GDM1 (cell line): ENCODE measurements at places on chromosomes 4 and X.
A peak's percentile ranks its signal among the peaks of the same experiment; 100 is the strongest.

- peak; percentile 9 for DNase-seq
Measured at GRCh38 chr4:183099537-183100297, 660 bp downstream of the WWC2 start.

DNA sequence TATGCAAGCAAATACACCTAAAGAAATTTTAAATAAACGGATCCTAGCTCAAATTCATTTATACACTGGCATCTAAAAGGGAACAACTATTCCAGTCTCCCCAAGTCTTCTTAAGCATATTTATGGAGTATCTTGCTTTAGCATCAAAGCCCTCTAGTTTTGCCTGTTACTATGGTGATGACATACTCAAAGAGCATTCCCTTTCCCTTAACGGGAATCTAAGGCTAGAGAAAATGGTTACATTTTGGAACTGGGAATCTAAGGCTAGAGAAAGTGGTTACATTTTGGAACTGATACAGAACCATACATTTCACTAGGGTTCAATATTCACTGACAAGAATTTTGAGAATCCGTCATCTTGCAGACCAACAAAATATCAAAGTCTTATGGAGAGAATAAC lies 271.2 kb downstream of the CHIC1 start:
- DNase-seq = no peak

DNA sequence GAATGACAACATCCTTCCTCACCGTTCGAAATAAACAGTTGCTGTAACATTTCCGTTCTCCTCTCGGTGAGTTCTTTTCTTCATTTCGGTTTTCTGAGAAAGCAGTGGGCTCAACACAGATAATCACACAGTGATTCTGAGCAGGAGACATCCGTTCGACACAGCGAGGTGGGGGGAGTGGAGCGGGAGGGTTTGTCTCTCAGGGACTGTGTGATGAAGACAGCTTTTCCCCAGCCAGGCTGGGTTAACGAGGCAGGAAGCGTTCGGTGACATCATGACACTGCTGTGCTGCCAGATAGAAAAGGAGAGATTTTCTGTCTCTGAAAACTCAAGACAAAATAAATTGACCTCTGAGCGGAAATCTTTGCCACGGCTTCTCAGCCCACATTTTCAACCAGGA lies 119.3 kb downstream of the CRLF2 start:
- DNase-seq = no peak

GRCh38 chr4:184955636-184956035 lies 62.7 kb upstream of the HELT start:
- DNase-seq = no peak

GRCh38 chr4:63348735-63349673 lies 1060.2 kb downstream of the TECRL start:
- no peak for DNase-seq

- no peak for DNase-seq
Measured at GRCh38 chrX:142977128-142977914, 48.4 kb upstream of the SPANXN4 start.

DNA sequence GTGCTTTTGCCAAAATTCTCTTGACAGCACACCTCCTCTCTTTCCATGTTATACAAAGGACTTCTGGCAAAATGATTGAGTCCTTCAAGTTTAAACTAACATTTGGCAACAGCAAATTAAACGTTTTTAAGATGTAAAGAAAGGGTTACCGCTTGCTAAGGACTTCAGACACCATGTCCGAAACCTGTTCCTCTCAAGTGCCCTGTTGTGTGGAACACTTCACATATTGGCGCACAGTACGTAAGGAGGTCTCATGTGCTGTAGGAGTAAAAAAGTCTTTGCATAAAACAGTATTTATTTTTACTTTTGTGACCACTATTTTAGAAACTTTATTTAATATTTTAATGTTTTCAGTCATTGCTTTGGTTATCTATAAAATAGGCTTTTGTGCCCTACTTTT lies 33.7 kb upstream of the HPRT1 start:
- no peak for DNase-seq

GRCh38 chrX:37993176-37993575 lies 13.2 kb upstream of the SYTL5 start:
- DNase-seq = no peak

DNA sequence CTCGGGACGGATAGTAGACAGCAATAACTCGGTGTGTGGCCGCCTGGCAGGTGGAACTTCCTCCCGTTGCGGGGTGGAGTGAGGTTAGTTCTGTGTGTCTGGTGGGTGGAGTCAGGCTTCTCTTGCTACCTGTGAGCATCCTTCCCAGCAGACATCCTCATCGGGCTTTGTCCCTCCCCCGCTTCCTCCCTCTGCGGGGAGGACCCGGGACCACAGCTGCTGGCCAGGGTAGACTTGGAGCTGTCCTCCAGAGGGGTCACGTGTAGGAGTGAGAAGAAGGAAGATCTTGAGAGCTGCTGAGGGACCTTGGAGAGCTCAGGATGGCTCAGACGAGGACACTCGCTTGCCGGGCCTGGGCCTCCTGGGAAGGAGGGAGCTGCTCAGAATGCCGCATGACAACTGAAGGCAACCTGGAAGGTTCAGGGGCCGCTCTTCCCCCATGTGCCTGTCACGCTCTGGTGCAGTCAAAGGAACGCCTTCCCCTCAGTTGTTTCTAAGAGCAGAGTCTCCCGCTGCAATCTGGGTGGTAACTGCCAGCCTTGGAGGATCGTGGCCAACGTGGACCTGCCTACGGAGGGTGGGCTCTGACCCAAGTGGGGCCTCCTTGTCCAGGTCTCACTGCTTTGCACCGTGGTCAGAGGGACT lies 5.7 kb upstream of the MSANTD1 start:
- DNase-seq = no peak

DNA sequence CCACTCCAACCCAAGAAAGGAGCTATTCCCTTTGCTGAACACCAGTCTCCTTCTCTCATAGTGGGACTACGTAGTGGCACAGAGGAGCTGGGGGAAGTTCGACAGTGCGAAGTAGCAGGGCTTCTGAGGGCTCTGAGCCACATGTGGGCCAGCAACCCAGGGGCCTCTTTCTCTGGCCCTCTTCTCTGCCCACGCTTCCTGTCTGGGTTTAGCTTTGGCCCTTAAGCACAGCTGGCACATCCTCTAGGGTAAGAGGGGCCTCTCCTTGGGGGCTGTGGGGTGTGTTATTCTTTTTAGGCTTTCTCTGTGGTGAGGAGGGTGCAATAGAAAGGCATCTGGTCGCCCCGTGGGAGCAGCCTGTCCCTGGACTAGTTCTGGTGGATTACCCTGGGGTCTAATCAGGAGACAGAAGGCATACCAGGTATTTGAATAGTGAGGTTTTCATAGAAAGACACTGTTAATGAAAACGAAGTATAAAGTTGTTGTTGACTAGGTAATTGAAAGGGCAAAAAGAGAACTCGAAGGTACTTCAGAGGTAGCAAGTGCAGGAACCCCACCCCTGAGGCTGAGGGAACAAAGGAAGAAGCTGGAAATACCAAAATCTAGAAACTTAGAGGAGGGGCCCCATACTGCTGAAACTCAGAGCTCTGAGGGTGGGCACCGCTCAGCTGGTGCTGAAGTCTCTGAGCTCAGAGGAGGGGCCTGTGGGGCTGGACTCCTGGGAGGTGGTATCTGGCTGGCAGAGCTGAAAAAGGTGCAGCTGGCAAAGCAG lies 151.9 kb upstream of the RPS6KA3 start:
- peak; percentile 64 for DNase-seq

DNA sequence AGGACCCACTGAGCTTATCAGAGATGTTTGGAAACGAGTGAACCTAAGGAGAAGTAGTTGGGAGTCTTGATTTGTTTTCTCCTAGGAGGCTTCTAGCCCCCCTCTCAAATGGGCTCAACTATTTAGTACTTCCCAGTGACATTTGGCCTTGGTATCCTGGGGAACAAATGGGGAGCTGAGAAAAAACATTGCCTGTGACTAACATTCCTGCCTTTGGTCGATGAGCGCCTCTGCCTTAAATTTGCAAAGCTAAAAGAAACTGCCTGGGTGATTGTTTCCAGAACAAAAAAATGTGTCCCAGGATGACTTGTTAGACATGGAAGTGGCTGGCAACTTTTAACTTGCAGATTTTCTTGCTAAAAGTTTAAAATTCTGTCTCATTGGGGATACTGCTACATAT lies 58.8 kb upstream of the IGFBP7 start:
- DNase-seq = no peak

- no peak for DNase-seq
Measured at GRCh38 chrX:20189171-20189570, 47.5 kb upstream of the EIF1AX start.

- DNase-seq = no peak
Measured at GRCh38 chrX:132565273-132565672, 76.4 kb upstream of the MBNL3 start.

DNA sequence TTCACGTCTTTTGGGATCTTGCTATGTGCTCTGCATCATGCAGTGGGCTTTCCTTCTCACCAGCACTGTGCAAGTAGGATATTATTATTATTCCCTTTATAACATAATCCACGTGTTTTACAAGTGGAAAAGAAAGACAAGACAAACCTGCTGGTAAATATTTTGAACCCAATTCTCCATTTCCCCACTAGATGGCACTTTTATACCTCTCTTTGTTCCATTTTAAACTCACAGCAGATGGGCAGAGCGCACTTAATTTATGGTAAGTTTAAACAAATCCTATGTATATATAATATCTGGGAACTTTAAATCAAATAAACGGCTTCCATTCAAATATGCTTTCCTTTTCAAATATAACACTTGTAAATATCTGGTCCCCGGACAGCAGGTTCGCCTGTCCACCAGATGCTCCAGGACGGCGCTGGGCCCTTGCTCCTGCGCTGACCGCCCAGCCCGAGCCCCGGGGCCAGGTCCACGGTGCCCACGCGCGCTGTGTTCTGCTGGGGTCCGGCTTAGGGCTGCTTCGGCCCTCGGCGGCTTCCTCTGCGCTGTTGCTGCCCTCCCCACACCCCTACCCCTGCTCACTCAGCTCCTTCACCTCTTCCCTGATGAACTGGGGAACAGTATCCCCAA lies 31.1 kb downstream of the F11 start:
- no peak for DNase-seq

- DNase-seq = no peak
Measured at GRCh38 chr4:145216535-145216934, 36.1 kb upstream of the OTUD4 start.

GRCh38 chr4:140363558-140363957 lies 9.9 kb upstream of the SCOC start:
- no peak for DNase-seq

GRCh38 chr4:98506462-98507132 lies 151.8 kb downstream of the TSPAN5 start:
- DNase-seq = no peak
